ENCODE measurements at places on chromosomes 2 and 18.

GRCh38 chr2:148906124-148906523 is 31.1 kb downstream of the KIF5C start:
- DNase-seq, result no peak

GRCh38 chr2:238113611-238114010 is 13.5 kb downstream of the ESPNL start:
- no peak for DNase-seq

DNA sequence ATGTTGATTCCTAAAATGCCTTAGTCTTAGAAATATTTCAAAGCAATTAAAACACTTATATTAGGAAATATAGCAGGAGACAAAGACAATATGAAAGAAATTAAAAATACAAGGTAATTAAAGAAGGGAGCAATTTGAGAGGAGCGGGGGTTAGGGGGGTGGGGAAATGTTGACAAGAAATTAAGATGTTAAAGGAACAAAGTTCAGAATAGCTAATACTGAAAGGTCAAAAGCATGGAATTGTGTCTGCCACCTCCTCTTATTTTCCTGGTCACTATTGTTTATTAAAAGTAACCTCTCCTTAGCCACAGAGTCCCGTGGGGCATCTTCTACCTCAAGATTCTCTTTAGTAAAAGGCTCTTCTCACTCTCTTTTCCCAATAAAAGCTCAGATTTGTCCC is 244.1 kb downstream of the MREG start:
- no peak for DNase-seq

GRCh38 chr2:95057535-95058370 is 32.2 kb downstream of the MAL start:
- DNase-seq, result no peak

GRCh38 chr2:12389344-12390045 is 327.2 kb upstream of the TRIB2 start:
- DNase-seq, result no peak

DNA sequence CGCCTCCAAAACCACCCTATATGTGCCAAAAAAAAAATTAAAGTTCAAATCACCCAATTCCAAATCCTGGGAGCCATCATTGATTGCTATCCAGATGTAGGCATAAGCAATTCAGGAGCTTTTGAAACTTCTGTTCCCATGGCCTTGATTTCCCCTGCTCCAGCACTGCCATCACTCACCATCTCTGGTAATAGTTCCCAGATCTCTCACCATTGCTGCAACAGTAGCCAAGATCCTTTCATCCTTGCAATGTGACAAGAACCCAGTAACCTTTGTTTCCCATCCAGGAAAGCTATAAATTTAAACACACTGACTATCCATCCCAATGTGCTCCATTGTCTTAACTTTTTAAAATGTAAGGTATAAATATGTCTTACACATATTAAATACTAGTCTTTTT is 155.4 kb downstream of the PDE11A start:
- DNase-seq, result no peak

DNA sequence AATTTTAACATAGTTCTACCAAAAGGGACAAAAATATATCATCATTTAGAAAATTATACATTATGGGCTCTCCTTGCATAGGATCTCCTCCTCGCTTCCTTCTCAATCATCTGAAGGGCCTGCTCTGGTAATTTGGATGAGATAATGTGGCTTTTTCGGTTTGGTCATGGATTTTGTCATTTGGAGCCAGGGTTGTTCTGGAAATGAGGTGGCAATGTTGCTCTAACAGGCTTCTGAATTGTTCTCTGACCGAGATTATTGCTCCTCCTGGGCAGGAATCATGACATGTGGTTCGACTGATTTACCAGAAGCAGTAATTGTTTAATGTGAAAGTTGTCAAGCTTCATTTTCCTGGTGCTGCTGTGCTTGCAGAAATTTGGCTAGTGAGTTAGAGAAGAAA is 194.7 kb upstream of the ERBB4 start:
- DNase-seq, result no peak

- DNase-seq, result no peak
Observed at GRCh38 chr2:152304836-152305235, 30.1 kb upstream of the FMNL2 start.

- DNase-seq, result no peak
Observed at GRCh38 chr18:79695856-79696850, 16.6 kb downstream of the CTDP1 start.

GRCh38 chr2:167365216-167365615 is 476.9 kb downstream of the XIRP2 start:
- DNase-seq, result no peak

DNA sequence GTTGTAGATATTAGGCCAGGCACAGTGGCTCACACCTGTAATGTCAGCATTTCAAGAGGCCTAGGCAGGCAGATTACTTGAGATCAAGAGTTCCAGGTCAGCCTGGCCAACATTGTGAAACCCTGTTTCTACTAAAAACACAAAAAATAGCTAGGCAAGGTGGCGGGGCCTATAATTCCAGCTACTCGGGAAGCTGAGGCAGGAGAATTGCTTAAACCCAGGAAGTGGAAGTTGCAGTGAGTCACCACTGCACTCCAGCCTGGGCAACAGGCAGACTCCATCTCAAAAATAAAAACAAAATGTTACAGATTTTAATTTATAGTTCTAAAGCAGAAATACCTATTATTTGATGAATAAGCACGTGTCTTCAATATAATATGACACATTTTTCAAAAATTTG is 65.6 kb upstream of the UBXN4 start:
- no peak for DNase-seq

DNA sequence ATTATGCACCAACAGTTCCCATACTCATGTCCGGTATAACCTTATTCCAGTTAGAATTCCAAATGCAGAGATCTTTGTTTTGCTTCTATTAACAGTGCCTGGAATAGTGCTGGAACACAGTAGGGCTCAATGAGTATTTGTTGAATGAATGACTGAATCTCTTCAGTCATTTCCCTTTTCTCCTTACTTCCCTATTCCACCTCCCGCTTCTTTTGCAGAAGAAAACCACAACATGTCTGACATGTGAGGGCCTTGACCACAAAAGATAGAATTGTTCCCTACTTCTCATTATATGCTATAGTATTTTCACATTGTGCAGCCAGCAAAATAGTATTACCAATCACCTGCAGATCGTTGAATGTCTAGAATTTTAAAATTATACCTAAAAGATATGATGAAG is 19.5 kb upstream of the HNRNPLL start:
- DNase-seq, result no peak

GRCh38 chr18:32019251-32019948 is 775 bp downstream of the RNF125 start:
- DNase-seq, result no peak

DNA sequence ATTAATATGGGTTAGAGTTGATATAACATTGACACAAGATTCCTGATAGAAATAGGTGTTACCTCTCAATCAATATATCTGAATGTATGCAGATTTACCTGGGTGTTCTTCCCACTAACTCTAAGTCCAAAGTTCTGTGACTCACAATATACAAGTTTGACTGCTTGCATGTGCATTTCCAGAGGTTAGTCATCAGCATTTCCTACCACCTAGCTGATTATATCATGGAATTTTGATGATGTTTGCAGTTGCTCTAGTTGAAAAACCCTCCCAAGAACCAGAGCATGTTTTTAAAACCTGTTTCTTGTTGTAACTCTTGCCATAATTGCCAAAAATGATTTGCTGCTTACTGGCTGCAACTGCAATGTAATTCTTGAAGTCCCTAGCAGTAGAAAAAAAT is 15.0 kb upstream of the DSG1 start:
- DNase-seq, result no peak

- DNase-seq, result no peak
Observed at GRCh38 chr2:54924121-54924520, 126.1 kb downstream of the RTN4 start.

GRCh38 chr18:45169610-45170009 is 445.7 kb upstream of the SLC14A2 start:
- no peak for DNase-seq

DNA sequence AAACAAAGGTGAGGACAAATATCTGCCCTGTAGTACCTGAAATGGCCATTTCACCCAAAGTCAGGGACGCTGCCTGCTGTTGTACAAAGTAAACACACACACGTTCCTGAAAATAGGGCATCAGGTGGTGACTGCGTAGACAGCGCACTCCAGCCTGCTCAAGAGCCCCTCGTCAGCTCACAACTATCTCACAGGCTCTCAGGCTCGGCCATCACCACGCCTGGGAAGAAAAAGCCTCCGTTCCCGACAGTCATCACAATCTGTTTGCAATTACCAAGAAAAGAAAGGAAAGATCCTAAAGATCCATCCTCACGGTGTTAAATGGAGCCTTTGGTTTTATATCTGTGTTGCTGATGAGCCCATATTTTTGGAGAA is 230.2 kb downstream of the ZNF516 start:
- no peak for DNase-seq

DNA sequence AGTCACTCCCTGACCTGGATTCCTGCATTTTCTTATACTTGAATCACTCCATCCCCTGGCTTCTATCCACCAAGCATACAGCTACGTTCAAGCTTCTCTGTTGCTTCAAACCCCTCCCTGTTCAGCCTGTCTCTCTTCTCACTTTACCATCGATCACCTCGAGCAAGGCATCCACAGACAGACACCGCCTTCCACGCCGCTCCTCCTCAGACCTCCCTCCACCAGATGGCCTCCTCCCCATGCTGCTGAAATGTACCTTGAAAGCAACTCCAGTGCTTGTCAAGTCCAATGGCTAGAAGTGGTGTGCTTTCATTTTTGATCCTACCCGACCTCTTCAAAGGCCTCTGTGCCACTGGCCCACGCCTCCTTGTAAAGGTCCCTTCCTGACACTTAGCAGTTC is 131.3 kb upstream of the ACAA2 start:
- no peak for DNase-seq

- DNase-seq, result no peak
Observed at GRCh38 chr2:188966728-188967440, 7.3 kb upstream of the COL3A1 start.

GRCh38 chr2:236863729-236864126 is 222.0 kb upstream of the COPS8 start:
- no peak for DNase-seq

- no peak for DNase-seq
Observed at GRCh38 chr2:150137338-150138069, 350.0 kb downstream of the RND3 start.

GRCh38 chr18:63112706-63113105 is 206.9 kb downstream of the BCL2 start:
- DNase-seq, result no peak

GRCh38 chr2:204726831-204727230 is 181.6 kb downstream of the PARD3B start:
- no peak for DNase-seq

GRCh38 chr2:187569042-187569441 is 14.8 kb upstream of the TFPI start:
- DNase-seq, result no peak

DNA sequence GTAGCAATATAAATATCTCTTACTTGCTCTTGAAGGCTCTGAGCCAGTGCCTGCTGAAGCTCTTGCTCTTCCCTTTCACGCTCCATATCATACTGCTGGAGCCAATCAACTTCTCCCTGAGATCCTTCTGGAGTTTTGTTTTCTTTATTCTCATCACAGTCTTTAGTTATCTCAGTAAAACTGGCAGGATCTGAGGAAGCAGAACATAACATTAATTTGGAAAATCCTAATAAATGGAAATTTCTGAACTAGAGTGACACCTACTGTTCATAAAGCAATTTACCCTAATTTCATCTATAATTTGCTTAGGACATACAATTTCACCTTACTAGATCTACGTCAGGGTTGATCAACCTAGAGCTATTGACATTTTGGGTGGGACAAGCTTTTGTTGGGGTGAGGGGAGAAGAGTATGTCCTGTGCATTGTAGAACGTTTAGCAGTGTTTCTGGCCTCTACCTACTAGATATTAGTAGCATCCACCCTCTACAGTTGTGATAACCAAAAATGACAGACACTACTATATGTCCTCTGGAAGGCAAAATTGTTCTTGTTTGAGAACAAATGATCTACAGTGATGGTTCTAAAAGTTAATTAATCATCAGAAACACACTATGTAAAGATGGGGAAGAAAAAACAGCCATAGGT is 47.2 kb downstream of the VIL1 start:
- no peak for DNase-seq

GRCh38 chr2:101617796-101618195 is 79.7 kb upstream of the MAP4K4 start:
- DNase-seq, result no peak

- DNase-seq, result no peak
Observed at GRCh38 chr18:26568926-26569665, 20.7 kb upstream of the KCTD1 start.

GRCh38 chr2:96116424-96116878 is at the start of gene ADRA2B:
TSS of gene ADRA2B (minus strand) at chr2:96116571. CDS start at chr2:96116149, 422 bp downstream.
- DNase-seq, result no peak

DNA sequence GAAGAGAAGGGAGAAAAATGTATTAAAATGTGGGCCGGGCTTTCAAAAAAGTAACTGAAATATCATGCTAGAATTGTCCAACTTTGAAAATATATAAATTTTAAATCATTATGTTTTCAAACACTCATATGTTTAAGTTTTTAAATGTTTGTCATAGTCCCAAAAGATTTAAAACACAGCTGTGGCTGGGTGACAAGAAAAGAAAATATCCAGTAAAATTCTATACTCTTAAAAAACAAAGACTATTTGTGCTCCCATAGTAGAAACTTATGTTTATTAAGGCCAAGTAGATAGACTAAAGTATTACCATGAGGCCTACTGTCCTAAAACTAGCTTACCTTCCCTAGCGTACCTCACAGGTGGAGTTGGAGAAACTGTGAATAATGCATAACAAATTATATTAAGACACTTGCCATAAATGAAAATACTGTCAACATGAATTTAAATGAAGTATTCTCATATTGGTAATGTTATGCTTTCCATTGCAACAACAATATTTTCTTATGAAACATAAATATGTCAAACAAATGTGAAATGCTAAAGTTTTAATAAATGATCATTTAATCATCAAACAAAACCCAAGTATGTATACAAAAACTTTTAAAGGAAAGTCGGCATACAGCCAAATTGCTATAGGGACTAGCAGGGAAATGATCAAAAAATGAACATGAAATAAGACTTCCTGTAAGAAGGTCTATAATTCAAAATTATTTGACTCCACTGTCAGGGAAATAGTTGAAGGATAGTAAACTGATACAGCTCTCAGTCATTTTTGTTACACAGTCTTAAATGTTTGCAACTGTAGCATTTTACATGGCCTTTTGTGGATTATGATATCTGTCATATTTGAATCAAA is 13.4 kb downstream of the MEIS1 start:
- DNase-seq, result no peak

DNA sequence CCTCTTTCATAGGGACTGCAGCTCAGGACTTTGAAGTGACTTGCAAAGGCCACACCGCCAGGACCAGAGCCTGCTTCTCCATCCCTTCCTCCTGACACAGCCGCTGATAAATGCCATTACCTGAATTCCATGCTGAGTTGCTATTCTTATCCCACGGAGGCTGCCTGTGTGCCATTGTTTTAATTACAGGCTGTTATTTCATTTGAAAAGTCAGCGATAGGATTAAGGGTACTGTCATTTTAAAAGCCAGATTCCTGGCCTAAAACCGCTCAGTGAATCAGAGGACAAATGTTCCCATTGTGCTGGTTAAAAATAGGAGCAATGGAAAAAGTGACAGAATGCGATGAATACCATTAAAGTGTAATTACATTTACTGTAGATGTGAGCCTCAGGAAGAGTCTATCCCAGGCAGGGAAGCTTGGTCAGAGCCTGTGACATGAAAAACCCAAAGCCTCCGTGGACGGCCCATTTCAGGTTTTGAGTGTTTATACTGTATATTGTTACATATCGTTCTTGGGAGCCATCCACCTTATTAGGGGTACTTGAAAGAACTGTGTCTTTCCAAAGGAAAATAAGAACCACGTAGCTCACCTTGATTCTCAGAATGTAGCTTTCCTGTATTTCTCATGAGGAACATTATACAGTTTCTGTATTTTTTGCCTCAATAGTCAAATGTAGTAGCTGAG is 41.3 kb downstream of the PDCL3 start:
- no peak for DNase-seq

GRCh38 chr2:105387225-105387624 is 11.6 kb downstream of the FHL2 start:
- DNase-seq, result no peak
